ENCODE measurements at places on chromosomes 3 and 15.

DNA sequence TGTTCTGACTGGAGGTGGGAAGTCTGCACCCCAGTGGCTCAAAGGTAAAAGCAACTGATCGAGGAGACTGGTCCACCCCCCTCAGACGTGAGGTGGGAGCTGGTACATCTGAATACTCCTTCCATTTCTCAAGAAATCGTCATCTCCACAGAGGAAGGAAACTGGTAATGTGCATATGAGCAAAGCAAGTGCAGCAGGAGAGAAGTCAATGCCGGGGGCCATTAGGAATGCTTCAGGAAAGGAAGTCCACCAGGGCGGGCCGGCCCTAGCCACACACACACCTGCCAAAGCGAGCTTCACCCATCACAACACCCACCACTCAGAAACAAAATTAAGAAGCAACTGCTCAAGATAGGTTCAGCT is 8.5 kb downstream of the TBC1D2B start:
- no peak for DNase-seq

- DNase-seq: no peak
Measured at GRCh38 chr15:22895465-22896190, 57.2 kb downstream of the NIPA2 start.

- no peak for DNase-seq
Measured at GRCh38 chr3:69999140-70000027, at the start of gene SAMMSON. Gene SAMMSON (plus strand): TSS chr3:69999733.

DNA sequence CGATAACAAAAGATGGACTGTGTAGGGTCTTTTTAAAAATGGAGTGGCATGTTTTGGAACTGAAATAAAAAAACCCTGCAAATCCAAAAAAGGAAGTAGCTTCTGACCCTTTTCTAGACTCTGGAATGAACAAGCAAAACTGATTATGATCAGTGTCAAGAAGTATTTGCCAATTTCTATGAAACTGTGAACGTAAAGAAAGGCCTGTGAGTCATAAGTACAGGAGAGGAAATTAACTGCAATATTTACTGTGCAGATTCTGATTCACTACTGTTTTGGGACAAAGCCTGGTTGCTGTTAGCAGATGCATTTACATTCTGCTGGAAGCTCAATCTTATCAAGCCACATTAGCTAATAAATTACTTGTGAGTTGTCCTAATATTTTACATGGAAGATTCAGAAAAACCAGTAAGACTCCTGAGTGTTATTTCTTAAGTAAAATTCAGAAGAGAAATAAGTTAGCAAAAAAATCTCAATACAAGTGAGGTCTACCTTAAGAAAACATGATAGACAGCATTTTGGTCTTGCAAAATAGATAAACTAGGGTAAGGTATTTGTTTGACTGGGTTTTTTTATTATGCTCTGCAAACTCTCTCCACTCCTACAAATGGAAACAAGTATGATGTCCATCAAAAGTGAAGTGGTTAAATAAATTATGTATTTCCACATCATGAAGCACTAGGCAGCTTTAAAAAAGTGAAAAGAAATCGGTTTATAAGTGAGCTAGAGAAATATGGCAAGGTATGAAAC is 90.2 kb upstream of the LMOD3 start:
- DNase-seq: peak; percentile 11

DNA sequence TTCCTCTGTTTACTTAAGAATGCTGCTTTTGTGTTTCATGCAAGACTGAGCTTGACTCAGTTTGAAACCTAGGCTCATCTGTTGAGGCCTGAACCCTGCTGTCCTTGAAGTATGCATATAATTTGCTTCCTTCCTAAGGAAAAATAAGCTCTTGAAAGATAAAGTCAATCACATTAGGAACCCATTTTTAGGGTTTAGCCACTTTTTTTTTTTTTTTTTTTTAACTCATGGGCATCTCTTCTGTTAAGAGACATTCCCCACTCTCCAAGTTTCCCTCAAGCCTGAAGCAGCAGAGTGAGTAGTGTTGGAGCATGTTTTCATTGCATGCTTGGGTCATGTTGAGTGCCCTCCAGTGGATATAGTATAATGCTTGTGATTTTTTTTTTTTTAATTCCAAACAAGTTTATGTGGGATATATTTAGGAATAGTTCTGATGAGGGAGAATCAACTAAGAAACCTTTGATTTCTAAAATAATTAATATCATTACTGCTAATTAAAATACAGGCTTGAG is 3.6 kb downstream of the CTNNB1 start:
- no peak for DNase-seq

DNA sequence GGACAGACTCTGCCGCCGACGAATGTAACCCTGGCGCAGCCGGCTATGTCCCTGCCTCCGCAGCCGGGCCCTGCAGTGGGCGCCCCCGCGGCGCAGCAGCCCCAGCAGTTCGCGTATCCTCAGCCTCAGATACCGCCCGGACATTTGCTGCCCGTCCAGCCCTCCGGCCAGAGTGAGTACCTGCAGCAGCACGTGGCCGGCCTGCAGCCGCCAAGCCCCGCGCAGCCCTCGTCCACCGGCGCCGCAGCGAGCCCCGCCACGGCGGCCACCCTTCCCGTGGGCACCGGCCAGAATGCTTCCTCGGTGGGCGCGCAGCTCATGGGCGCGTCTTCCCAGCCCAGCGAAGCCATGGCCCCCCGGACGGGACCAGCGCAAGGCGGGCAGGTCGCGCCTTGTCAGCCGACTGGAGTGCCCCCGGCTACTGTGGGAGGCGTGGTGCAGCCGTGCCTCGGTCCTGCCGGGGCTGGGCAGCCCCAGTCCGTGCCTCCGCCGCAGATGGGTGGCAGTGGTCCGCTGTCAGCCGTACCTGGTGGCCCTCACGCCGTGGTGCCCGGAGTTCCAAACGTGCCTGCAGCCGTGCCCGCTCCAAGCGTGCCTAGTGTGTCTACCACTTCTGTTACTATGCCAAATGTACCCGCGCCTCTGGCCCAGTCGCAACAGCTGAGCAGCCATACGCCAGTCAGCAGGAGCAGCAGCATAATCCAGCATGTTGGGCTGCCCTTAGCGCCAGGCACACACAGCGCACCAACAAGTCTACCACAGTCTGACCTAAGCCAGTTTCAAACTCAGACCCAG is 2.4 kb downstream of the TSC22D2 start:
- no peak for DNase-seq

GRCh38 chr15:49428409-49429095 is 5.5 kb downstream of the FGF7 start:
- peak; percentile 68 for DNase-seq

DNA sequence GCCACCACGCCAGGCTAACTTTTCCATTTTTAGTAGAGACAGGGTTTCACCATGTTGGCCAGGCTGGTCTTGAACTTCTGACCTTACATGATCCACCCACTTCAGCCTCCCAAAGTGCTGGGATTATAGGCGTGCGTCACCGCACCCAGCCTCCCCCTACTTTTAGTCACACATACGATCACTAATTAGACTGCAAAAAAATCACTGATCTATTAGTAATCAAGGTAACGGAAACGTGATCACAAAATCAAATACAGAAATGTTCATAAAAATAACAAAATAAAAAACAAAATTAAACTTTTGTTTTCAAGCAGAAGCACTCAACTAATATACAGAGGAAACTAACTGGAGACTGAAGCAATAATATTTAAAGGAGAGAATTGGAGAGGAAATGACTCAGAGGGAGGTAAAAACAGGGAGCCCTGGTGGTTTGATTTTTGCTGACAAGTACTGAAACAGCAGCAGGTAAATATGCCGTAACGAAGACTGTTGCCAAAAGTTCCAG is 4.6 kb downstream of the WDR53 start:
- DNase-seq: no peak

GRCh38 chr3:192848371-192849233 is 69.1 kb downstream of the MB21D2 start:
- DNase-seq: no peak

GRCh38 chr15:33099213-33099612 is 95.3 kb downstream of the FMN1 start:
- no peak for DNase-seq

DNA sequence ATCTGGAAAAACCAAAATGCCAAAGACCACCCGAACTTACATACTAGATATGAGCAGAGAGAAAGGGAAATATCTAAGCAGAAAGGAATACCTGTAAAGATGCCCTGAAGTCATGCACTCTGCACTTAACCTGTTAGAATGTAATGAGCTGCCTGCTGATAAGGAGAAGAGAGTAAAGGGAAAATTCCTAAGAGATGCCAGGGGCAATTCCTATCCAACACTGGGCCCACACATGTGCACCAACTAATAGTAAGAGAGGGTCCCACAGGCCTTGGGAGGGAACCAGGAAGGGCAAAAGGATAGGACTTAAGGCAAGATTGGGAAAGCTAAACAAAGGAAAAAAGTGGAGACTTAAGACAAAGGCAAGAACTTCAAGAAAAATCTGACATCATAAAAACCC is 189.5 kb downstream of the NSUN3 start:
- no peak for DNase-seq

DNA sequence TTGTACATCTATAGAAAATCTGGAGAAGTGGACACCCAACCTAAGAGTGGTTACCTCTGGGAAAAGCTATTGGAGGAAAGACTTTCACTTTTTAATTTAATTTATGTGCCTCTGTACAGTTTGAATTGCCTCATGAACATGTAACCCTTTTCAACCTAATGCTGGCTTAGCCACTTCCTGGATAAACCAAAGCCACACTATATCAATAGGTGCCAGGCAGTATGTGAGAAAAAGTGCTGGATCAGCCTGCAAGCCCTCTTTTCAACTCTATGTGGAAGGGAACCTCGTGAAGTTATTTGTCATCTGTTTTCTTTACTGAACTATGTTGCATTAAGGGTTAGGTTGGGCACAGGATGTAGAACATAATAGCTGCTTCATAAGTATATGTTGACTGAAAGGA is 9.3 kb upstream of the TOPAZ1 start:
- DNase-seq: no peak

DNA sequence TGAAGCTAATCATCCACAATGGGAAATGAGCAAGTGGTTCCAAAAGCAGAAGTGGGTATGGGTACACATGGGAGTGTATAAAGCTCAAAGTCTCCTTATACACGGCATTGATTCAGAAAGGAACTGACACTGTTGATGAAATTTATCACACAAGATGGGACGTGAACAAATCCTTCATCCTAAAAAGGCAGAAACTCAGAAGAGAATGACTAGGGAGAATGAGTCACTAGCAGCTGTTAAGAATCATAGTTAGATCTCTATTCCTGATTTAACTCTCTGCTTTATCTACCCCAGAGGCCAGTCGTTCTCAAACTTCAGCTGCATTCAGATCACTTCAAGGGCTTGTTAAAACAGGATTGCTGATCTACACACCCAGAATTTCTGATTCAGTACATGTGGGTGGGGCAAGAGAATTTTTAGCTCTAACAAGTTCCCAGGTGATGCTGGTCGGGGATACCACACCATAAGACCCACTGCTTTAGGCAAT is 97.7 kb upstream of the PHLDB2 start:
- DNase-seq: peak; percentile 55

DNA sequence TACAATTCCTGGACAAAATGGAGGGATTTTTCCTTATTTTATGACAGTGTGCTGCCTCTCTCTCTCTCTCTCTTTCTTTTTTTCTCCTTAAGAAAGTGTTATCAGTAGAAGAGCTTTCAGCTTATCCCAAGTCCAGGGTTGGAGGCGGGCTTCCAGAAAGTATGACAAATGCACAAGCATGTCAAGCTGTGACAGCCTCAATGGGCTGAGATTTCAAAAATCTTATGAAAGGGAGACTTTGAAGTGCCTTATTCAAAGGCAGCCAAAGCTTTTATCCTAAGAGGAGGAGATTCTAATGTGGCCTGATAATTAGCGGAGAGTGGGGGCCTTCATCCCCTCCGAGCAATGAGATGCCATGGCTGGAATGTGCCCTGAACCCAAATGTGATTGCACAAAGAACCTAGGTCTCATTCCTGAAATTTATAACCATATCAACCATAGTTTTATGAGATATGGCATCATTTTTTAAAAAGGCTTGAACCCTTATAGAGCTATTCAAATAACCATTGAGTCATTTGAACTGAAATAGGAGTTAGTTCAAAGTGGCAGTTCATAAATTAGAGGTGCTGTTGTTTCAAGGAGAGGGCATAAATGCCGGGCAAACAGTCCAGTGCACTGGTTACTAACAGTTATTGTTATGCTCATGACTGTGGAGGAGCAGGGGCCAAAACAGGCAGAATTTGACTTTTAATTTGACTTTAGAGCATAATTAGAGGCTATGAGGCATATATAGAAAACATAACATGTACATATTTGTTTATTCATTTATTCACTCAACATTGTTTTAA is 261.6 kb upstream of the THRB start:
- DNase-seq: no peak

GRCh38 chr3:141052201-141053069 is 1.3 kb downstream of the SPSB4 start:
- no peak for DNase-seq

DNA sequence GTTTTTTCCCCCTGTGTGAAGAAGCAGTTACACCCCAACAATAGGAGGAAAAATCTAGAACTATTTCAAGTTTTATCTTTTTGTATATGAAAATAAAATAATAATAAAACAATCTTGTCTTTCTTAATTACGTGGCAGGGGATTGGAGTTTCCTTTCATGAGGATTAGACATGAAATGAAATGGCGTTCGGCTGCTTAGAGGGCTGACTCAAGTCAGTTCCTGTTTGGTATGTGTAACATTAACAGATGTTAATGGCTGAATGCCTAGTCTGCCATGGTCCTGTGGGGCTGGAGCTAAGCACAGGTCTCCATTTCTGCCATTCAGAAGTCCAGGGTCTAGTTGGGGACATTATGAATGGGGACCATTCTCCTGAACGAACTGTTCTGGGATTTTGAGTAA is 3.1 kb upstream of the EXOG start:
- no peak for DNase-seq

- no peak for DNase-seq
Measured at GRCh38 chr15:70277556-70277955, 179.8 kb upstream of the TLE3 start.

GRCh38 chr3:186277268-186277909 is 84.6 kb downstream of the DGKG start:
- DNase-seq: no peak

Data from GM04503 (cell line).